Activated CD4-positive, alpha-beta T cell treated with anti-CD3 and anti-CD28 coated beads for 4 hours (primary cell): ENCODE measurements at places on chromosomes 7 and 10.

DNA sequence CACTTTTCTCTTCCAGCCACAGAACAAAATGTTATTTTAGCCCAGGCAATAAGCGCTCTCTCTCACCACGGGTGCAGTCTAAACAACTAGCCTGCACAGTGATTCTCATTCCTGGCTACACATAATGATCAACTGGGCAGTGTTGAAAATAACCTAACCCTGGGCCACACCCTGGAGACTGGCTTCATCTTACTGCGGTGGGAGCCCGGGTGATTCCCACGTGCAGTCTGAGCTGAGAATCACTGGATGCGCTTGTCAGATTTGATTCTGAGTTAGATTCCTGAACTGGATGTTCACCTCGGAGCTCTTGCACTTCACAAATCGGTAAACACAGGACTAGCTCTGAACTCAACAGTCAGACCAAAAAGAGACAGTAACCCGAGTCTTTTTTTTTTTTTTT lies 14.9 kb downstream of the ZC3HAV1 start:
- no peak for DNase-seq

DNA sequence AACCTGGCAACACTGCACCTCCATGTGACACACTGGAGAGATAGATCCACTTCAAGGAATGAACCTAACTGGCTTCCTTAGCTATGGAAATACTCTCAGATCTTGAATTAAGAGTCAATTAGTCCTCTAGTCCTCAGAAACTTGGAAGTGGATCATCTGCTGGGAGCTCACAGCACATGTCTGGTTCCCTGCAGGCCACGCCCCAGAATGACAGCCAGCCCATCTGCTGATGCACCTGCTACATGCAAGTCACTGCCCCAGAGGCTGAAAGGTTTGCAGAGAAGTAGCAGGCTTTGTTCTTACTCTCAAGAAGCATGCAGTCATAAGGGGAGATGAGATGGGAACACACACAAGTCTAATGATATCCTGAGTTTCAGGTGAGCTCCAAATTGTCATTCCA lies 275.9 kb downstream of the SKAP2 start:
- DNase-seq: no peak

DNA sequence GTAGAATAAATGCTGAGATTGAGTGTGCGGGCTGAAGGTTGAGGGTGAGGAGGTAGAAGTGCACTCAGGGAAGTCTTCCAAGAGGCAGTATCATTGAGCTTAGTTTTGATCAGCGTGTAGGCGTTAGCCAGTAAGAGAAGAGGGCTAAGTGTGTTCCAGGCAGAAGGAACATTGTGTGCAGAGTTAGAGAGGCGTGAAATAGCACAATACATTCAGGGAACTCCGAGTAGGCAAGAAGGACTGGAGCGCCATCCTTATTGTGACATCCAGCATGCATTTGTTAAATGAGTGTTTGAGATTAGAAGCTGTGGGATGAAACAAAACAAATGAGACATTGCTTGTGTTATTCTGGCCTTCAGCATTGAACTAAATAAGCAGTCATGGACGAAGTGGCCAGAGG lies 140.9 kb upstream of the MKLN1 start:
- DNase-seq: no peak

DNA sequence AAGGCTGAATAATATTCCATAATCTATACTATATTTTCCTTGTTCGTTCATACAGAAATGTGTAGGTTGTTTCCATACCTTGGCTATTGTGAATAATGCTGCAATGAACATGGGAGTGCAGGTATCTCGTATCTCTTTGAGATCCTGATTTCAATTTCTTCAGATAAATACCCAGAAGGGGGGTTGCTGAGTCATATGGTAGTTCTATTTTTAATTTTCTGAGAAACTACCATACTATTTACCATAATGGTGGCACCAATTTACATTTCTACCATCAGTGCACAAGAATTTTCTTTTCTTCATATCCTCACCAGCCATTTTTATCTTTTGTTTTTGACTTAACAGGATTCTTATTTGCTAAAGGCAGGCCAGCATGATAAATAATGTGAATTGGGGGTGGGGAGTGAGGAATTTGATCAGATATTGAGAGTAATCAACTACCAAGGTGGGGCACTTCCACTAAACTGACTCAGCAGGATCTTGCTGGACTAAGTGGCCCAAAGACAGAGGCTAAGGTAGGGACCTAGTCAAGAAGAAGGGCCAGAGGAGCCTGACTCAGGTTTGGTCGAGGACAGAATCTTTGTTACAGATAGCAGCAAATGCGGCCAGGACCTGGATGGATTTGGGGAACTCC lies 21.5 kb upstream of the CCSER2 start:
- DNase-seq: no peak

- DNase-seq: no peak
Observed at GRCh38 chr7:38481401-38481800, 149.8 kb downstream of the AMPH start.

DNA sequence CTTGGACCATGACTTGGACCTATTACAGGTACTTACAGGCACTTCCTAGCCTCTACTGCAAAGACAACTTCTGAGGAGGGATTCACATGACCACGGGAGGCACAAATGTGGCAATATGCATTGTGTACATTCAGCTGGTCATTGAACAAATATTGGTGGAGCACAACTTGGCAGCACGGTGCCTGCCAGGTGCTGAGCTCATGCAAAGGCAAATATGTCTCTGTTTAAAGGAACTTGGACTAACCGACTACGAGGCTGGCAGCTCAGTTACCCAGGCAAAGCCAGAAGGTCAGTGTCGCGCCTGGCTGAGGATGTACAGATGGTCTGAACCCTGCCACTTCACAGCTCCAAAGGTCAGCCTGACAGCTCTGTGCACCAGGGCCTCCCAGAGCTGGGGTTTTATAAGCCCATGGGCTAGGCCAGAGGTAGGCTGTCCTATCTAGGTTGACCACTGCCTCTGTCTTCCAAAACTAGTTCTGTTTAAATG lies 6.1 kb downstream of the DENND11 start:
- no peak for DNase-seq

- no peak for DNase-seq
Observed at GRCh38 chr7:129739427-129739826, 127.9 kb downstream of the NRF1 start.

DNA sequence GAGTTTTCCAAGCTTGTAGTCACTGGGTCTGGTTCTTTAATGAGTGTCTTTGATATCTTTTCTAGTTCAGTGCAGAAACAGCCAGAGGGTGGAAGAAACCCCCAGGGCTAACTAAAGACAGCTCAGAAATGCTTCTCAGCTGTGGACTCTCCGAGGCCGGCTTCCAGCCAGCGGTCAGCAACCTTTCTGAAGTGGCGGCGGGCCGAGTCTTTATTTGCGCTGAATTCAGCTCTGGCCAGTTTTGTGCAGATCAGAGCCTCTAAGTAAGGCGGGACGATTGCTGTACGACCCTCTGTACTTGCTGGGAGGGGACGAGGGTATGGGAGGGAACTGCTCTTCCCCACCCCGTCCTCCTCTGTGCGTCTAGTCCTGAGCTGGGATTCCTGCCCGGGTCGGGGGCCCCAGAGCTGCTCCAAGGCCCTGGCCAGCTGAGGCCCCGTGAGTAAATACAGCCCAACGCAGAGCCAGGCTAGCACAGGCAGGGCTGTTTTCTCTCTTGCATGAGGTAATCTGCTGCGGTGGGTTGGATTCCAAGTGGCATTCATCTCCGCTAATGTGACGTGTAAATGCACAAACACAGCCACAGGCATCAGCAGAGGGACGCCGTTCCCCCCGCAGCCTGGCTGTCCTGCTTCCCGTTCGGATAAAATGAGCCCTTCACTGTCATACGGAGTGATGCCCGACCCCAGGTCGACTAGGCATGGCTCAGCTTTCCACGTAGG lies 159.8 kb downstream of the PIP4K2A start:
- DNase-seq: no peak

DNA sequence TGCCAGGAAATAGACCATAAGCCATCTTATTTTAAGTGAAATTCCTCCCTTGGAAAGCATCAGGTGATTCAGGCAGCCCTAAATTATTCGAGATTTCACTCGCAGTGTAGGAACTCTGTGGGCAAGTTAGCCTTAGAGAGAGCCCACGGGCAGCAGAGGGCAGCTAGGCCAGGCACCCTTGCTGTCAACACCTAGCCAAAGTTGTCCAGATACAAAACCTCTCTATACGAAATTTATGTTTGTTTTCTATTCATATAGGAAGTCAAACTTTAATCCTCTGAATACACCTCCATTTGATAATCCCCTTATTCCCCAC lies 1043.5 kb downstream of the GATA3 start:
- DNase-seq: no peak

DNA sequence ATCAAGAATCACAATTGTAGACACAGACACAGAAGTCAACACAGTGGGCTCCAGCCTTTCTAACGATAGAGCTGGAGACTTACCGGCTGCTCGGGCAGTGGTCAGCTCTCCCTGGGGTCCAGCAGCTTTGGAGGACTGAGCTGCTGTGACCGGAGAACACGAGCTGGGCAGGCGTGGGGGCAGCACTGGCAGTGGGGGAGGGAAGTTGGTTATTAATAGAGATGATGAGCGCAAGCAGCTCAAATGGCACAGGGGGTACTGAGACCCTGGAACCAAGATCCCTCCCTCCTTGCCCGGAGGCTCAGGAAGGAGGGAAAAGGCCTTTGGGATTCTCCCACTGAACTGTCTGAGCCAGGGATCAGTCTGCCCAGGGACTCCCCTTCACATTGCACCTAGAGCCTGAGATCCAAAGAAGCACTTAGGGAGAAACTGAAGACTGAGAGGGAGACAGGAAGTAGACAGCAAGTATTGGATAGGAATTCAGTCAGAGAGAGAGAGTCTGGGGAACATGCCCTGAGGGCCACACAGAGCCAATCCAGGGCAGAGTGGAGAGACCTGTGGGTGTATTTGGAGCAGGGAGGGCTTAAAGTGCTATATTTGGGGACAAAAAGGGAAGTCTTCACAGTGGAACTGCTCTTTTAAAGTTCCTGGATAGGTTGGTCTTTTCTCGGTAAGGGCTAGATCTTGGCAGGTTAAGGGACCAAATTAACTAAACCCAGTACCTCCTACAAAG lies at the start of gene MYOZ1:
Gene MYOZ1 (minus strand): TSS at position 147 of the 733 bp plus-strand sequence. CDS start 1,457 bp downstream, outside the sequence.
- DNase-seq: no peak

GRCh38 chr7:141114029-141114664 lies 40.3 kb downstream of the TMEM178B start:
- DNase-seq: no peak

GRCh38 chr10:29280488-29280840 lies 8.4 kb upstream of the LYZL1 start:
- DNase-seq: no peak

- no peak for DNase-seq
Observed at GRCh38 chr10:113222207-113222606, 272.2 kb downstream of the TCF7L2 start.

GRCh38 chr10:84230359-84230758 lies 5.0 kb upstream of the LRIT2 start:
- DNase-seq: no peak

DNA sequence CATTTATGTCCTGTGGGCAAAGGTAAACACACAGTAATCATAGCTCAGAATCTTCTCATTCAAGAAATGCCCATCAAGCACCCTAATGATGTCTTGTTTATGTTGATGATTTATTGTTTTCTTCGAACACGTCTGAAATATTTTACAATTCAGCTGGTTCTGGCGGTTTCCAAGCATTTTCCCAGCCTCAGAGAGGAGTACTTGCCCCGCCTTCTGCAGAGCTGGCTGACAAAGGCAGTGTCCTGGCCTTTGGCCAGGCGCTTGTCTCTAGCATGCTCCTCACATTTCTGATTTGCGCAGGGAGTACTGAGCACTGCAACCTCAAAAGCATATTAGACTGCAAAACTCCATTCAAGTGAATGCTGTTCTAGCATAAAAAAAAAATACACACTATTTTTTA lies 314.2 kb upstream of the GNAI1 start:
- DNase-seq: no peak

- no peak for DNase-seq
Observed at GRCh38 chr7:66308411-66308810, 103.3 kb downstream of the TPST1 start.

DNA sequence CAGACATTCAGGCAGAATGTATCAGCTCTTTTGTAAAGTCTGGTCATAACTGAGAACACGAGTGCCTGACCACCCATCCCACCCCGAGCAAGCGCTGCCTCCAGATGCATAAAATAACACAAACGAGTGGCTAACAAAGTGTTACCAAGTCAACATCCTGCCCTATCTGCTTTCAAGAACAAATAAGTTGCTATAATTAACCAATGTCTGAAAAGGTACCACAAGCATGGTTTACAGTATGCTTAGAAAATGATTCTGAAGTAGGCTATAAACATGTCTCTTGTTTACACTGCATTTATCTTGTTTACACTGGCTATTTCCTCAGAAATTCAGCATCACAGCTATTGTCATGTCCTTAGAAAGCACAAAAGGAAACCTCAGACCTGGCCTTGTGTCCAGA lies 49.5 kb downstream of the PIK3AP1 start:
- no peak for DNase-seq

- no peak for DNase-seq
Observed at GRCh38 chr7:95596198-95597063, at the start of gene PDK4. Gene PDK4, minus strand, starts transcription at chr7:95596516. Its CDS starts 223 bp downstream, at chr7:95596293.

GRCh38 chr7:100969066-100969615 lies at the start of gene MUC12:
Gene MUC12, plus strand, starts transcription at chr7:100969565. Its CDS starts 58 bp downstream, at chr7:100969623.
- no peak for DNase-seq

DNA sequence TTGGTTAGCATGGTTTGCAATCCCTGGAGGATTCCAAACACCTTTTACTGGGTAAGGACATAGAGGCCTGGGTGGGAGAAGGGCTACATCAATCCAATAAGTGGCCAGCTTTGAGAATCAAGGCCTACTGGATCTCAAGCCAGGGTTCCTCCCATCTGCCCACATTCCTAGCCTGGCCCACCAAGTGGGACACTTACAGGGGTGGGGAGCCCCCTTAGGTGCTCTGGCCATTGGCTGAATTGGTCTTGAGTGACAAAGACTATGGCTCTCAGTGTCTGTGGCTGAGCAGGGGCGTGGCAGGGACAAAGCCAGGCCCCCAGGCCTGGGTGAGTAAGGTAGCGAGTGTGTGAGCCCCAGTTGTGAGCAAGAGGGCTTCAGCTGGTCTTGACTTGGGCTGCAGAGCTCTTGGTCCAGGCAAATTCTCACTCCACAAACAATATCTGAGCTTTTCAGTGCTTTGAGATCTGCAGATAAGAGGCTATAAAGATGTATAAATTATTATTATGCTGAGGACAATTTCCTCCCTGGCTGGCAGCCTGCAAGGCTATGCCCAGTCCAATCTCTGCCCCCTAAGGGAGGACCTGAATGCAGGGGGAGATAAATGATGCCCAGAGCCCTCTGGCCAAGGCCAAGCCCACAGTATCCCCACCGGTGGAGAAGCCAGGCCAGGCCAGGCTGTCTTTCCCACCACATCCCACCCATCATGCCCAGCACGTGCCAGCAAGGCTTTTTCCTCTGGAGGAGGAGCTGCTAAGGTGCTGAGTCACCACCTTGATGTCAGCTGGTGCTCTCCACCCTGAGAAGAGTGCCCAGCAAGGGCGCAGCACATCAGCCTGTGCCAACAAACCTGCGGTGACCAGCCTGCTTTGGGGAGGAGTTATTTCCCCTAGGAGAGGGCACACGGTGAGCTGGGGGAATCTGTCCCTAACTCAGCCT lies 80.7 kb upstream of the DUSP5 start:
- no peak for DNase-seq

- DNase-seq: no peak
Observed at GRCh38 chr7:3657206-3657605, 356.2 kb downstream of the SDK1 start.

GRCh38 chr7:126657599-126658358 lies 595.0 kb downstream of the GRM8 start:
- DNase-seq: no peak

- DNase-seq: no peak
Observed at GRCh38 chr7:158125721-158126120, 461.9 kb downstream of the PTPRN2 start.

- DNase-seq: no peak
Observed at GRCh38 chr7:29208410-29209250, 14.1 kb downstream of the CHN2 start.
